ENCODE measurements at places on chromosomes 7 and 10.

GRCh38 chr10:6388261-6388893, 185.6 kb downstream of the PFKFB3 start:
- DNase-seq: no peak

DNA sequence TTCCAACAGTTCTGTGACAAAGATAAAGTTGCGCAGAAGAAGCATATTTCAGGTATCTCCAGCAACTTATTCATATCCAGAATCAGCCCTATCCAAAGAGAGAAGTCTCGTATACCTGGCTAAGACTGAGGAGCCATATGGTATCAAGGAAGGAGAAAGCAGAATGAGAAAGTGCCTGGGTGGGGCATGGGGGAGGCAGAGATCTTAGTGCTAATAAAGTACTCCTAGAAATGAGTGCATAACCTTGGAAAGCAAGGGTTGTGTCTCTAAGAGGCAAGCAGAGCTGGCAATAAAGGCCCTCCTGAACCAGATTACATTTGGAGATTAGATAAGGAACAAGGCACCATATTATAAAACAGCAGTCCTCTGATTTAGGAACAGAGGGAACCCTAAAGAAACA, 12.7 kb downstream of the TASOR2 start:
- DNase-seq: no peak

- no peak for DNase-seq
These were observed 87.2 kb upstream of the ZNF32 start for GRCh38 chr10:43735907-43736306.

GRCh38 chr7:15851201-15851600, 164.7 kb upstream of the MEOX2 start:
- no peak for DNase-seq

GRCh38 chr7:54824655-54825054, 65.6 kb upstream of the SEC61G start:
- no peak for DNase-seq

DNA sequence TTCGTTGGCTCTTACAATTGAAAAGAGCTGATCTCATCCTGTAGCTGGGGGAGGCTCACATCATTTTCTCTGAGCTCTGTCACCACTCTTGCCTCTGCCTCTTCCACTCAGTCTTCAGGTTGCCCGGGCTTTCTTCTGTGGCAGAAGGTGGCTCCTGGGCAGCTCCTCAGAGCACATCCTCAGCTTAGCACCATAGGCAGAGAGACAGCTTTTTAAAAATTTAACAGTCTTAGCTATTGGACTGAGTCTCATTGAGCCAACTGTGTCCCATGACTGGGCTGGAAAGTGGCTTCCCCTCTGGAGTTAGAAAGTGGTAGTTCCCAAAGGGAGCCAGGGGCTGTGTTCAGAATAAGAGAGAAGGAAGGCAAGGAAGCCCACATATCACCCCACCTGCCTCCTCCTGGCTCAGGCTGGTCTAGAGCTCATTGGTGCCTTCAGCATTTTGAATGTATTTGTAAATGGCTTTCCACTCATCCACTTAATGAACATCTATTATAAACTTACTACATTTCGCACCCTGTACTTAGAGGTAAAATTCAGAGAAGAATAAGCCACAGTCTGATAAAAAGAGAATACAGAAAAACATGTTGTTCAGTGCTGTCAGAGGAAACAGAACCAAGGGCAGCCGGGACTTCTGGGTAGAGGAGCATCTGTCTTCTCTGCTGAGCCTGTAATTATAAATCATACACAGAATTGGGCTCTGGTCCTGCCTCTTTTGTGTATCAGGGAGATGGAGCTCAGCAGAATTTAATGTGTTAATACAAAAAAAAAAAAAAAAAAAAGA, 119.3 kb downstream of the WDFY4 start:
- no peak for DNase-seq

DNA sequence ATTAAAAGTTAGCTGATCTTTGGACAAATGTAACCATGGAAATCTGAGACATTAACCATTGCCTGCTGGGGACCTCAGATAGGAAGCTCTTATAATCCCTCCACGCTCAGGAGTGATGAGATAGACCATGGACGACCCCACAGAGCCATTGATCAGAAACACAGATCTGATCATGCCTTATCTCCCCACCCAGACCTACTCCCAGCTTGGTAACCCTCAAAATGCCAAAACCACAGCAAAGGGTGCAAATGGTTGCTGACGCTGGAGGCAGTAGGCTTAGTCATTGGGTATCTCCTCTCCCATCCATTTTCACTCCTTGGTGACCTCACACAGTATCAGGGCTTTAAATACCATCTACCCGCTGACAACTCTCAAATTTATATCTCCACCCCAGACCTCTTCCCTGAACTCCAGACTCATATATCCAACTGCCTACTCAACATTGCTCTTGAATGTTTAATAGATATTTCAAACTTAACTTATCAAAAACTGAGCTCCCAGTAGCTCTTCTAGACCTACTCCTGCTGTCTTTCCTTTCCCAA, 60.8 kb downstream of the CRTAC1 start:
- no peak for DNase-seq

GRCh38 chr10:59098387-59098786, 78.1 kb upstream of the PHYHIPL start:
- DNase-seq: no peak

DNA sequence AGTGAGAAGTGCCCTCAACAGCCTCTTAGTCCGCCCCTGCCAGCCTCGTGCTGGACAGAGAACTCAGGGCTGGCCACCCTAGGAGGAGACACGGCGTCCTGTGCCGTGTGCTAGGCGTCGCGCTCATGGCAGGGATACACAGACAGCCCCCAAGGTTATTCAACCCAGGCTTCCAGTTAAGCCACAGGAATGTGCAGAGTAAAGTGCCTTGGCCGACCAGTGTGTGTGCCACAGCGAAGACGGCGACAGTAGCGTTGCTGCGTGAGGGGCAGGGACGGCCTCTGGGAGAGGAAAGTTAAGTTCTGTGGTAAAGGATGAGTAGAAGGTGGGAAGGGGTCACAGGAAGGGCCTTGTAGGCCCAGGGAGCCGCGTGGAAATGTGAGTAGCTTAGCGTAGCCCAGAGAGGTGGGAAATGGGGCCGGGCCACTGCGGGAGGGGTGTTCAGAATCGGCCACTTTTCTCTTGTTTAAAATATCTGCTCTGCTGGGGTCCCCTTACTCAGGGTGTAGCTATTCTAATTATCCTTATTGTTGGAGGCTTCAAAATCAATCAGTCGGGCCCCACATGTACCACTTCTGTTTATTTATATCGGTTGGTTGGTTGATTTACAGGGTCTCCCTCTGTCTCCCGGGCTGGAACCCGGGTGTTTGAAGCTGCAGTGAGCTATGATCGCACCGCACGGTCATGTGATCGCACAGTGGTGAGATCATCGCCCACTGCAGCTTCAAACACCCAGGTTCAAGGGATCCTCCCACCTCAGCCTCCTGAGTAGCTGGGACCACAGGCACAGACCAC, 24.5 kb downstream of the TMEM120A start:
- no peak for DNase-seq

DNA sequence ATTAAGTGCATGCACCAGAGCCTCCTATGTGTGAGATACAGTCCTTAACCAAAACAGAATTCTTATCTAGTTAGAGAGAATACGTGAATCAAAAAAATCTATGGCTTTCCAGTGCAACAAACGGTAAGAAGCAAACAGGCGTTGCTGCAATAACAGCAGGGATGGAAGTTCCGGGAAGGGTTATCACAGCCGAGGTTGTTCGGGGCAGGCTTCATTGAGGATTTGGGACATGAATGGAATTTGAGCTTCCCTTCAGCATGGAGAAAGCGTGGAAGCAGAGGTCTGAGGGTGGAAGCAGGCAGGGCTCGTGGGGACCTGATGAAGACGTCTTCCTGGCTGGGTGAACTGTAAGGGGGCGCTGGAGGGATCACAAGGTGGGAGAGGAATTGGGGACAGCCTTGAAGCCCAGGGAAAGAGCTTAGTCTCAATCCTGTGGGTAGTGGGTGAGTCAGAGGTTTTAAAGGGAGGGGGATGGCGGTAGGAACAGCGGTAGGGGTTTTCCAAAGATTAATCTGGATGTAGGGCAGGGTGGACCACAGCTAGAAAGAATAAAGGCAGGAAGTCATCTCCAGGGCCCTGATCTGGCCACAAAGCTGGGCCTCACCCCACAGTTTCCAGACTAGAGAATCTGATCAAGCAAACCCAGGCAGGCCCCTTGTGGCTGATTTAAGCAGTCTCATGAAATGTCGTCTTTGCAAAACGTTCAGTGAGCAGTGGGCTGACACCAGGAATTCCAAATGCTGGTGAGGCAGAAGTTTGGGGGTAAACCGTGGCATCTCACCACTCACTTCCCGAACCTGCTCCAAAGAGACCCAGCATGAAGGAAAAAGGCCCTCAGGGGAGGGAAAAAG, 65.1 kb downstream of the CALML3 start:
- DNase-seq: no peak

GRCh38 chr10:102504179-102504975, 605 bp downstream of the SUFU start:
- no peak for DNase-seq

- DNase-seq: no peak
These were observed 37.6 kb downstream of the KLF6 start for GRCh38 chr10:3747248-3747960.

GRCh38 chr10:69629519-69629896, 539 bp upstream of the FAM241B start:
- no peak for DNase-seq

DNA sequence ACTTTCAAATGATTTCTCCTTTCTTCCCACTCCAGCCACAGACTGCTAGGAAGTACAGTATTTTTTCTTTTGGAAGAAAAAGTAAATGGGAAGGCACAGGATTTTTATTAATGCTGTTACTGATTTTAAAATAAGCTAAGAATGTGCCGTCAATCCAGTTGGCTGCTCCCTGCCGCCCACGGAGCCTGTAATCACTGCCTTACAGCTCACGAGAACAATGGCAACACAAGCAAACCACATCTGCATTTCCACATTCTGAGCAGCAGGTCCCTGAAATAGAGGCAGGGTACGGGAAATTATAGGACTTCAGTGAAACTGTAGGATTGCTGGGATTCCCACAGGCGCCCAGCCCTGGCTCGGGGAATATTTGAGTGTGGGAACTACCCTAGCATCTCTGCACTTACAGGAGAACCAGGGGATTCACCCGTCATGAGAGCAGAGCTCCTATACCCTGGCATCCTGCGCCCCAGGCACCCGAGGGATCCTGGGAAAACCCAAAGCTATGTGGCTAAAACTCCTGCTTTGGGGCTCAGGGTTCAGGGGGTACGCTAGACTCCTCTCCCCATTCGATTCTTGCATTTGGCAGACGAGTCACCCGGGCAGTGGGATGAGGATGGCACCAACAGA, 72.9 kb upstream of the TNS3 start:
- DNase-seq: no peak

GRCh38 chr7:89623018-89623672, 531.1 kb upstream of the STEAP1 start:
- DNase-seq: no peak

DNA sequence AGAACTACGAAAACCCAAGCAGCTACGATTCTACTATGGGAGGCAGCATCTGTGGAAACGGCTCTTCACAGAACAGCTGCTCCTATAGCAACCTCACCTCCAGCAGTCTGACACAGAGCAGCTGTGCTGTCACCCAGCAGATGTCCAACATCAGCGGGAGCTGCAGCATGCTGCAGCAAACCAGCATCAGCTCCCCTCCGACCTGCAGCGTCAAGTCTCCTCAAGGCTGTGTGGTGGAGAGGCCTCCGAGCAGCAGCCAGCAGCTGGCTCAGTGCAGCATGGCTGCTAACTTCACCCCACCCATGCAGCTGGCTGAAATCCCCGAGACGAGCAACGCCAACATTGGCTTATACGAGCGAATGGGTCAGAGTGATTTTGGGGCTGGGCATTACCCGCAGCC, 81.6 kb upstream of the SAMD8 start:
- no peak for DNase-seq

DNA sequence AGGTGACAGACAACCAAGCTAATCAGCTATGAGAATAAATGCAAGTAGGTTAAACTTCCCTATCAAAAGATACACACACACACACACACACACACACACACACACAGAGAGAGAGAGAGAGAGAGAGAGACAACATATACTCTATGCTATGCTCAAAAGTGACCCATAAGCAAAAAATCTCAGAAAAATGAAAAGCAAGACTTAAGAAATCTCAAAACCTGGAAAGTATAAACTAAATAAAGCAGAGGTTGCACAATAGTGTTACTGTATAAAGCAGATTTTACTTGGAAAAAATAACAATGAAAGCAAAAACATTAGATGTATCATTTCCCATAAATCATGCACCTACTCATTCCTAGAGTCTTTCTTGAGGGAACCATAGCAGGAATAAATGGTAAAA, 221.5 kb downstream of the INHBA start:
- DNase-seq: no peak

GRCh38 chr7:55053651-55054571, 35.1 kb downstream of the EGFR start:
- no peak for DNase-seq

GRCh38 chr10:22386503-22386902, 41.2 kb downstream of the SPAG6 start:
- DNase-seq: no peak

GRCh38 chr10:57741751-57742150, 525.9 kb downstream of the IPMK start:
- DNase-seq: no peak

DNA sequence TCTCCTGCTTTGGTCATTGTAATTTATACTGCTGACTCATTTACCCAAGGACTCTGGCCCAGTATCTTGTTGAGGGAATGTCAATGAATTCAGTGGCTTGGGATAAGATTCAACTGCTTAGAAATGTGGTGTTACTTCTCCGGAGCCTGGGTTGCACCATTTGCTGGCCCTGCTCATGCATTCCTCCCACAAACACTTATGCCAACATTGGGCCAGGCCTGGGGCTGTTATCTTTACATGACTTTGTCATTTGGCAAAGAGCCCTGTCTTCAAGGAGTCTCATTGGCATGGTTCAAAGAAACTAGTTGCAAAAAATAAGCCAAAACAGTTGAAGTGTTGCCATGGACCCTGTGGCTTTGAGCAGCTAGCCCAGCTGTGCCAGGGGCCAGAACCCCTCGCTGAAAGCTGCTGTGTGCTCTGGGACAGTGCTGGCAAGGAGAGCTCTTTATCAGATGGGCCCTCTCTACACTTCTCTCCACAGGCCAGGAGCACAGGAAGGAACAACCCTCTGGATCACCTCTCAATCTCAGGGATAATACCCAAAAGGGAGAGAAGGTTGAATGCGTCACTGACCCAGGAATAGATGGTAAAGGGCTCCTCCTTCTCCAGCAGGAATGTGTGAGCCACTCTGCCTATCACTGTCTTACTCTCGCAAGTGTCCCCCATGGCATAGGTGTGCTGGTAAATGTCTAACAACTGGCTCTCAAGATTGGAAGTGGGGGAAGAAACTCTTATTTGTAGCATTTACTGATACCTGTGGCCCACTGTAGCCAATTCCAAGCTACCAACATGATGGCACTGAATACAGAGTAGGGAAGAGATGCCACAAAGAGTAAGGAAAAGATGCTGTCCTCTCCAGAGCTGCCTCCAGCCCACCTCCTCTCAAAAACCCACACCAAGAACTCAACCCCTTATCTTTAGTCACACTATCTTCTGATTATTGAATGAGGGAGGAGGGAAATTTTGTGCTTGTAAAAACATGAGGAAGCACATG, 23.5 kb upstream of the PDE1C start:
- DNase-seq: no peak

All from stimulated activated CD4-positive, alpha-beta T cell treated with anti-CD3 and anti-CD28 coated beads, Interleukin-1b, Interleukin-23, amount 100 ng/mL, for 1 hour (primary cell).